Stimulated activated CD4-positive, alpha-beta T cell treated with anti-CD3 and anti-CD28 coated beads, Interleukin-1b, Interleukin-23, amount 100 ng/mL, for 1 hour (primary cell): ENCODE measurements at places on chromosomes 1 and 21.

DNA sequence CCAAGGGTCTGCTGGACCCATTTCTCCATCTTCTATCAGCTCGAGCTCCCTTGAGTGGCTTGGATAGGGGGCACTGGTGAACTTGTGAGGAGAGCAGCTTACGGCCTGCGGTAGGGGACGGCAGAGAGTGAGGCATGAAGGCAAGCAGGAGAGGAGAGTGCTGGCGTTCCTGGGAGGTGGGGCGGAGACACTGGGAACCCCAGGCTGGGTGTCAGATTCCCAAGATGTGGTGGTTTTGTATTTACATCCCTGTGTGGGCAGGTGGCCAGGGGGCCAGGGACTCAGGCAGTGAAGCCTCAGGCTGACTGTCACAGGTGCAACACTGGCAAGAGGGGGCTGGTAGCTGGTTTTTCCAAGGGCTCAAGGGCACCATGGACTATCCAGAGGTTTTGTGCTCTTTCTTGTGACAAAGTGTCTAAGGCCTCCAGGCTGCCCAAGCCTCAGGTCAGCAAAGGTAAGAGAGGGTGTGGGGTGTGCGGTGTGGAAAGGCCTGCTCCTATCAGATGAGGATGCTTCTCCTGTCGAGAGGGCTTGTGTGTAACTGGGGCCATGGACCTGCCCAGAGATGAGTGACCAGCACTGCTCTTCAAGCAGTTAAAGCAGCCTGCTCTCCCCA, 45.1 kb upstream of the ROR1 start:
- no peak for DNase-seq

GRCh38 chr1:38077523-38078147, 31.0 kb upstream of the POU3F1 start:
- DNase-seq, result no peak

DNA sequence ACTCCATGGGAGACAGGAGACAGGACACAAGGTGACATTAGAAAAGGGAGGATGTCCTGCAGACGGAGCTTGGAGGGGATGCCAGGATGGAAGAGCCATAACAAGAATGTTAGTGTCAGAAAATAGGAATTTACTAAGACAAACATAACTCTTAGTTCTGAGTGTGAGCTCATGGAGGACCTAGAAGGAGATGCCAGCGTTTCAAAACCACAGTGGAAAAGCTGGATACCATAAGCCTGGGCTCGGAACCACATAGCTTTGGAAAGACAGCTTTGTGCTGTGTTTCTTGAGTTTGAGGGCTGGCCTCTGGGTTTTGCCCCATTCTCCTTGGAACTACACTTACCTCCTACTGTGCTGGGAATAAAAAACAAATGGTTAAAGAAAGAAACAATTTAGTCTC, 128.4 kb downstream of the S1PR1 start:
- DNase-seq, result no peak

GRCh38 chr1:82485591-82486369, 685.0 kb downstream of the ADGRL2 start:
- DNase-seq, result no peak

DNA sequence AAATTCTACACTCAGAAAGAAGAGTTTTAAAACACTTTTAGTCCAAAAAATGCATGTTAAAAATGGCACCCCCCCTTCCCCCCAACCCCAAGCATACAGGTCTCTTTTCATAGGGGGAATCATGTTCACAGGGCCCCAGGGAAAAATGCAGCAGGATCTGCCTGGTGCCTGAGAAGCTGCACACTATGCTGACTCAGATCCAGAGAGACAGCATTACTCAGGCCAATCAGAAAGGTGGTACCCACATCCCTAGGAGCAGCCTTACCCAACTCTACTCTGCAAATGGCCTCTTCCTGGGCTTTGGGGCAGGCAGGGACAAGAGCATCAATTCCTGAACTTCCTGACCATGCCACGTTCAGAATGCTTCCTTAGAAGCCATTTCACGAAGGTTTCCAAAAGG, 119.0 kb downstream of the HIVEP3 start:
- no peak for DNase-seq

DNA sequence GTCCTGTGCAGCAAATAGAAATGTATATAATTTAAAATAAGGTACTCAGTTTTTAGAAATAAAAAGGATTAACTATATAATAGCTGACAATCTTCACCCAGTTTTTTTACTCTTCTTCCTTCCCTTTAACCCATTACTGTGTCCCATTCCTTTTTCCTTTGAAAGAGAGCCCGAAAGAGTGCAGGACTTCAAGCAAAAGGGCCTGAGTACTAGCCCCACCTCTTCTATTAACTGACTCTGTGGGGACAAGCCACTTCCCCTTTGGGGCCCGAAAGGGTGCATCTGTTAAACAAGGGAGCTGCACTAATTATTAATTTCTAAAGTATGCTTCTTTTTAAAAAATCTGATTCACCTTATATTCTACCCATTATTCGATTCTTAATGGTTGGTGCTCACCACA, 3.3 kb downstream of the USP24 start:
- no peak for DNase-seq

DNA sequence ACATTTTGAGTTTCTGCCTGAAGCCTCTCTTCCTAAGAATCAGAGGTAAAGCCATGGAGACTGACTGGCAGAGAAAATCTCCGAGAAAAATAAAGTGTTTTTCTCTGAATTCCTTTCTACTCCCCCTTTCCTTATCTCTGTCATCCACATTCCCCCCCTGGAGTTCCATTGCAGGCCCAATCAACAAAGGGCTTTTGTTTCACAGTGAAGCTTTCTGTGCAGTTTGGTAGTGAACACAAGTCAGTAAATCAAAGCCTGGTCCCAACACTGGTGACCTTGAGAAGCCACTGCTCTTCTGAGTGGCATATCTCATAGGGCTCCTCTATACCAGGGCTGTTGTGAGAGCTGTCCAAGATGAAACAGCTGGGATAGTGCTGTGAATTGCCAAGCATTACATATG, 228.4 kb downstream of the SEC16B start:
- no peak for DNase-seq

GRCh38 chr1:20212685-20213331, 26.5 kb upstream of the PLA2G2C start:
- DNase-seq, result no peak

DNA sequence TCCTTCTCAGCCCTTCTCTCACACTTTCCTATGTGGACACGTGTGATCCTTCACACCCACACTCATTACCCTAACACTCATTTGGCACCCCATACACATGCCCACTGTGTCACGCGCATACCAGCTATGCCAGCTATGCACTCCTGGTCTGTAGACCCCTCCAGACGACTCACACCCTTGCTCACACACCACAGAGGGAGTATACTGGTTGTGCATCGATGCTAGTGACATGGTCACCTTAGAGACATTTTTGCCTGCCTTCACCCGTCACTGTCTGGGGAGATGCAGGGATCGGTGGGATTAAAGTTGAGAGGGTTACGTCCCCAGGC, 8.3 kb upstream of the PPM1J start:
- no peak for DNase-seq

- DNase-seq, result no peak
Measured at GRCh38 chr1:232459087-232459486, 170.8 kb downstream of the SIPA1L2 start.

DNA sequence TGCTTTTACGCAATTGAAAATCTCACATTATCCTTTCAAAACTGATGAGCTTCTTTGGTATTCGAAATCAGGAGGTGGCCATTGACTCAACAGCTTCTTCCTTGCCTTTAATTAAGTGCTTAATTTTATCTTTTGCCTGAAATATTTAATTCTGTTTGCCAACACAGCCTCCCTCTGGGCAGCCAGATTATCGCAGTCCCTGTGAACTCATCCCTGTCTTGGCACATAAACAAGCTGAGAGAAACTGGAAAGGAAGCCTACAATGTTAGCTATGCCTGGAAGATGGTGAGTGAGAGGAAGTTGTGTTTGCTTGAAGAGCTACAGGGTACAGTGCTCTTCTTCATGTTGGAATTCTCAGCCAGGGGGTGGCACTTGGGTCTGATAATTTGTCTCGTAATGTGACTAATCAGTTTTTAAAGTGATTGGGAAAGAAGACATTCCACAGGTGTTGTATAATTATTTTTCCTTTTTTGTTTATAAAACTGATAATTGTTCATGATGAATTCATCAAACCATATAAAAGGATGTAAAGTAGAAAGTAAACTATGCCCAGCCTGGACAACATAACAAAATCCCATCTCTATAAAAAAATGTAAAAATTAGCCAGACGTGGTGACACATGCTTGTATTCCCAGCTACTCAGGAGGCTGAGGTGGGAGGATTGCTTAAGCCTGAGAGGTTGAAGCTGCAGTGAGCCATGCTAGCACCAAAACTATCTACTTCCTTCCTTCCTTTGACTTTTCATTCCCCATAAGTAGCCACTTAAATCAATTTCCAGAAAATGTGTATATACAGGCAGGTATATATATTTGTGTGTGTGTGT, 90.1 kb upstream of the RAVER2 start:
- no peak for DNase-seq

GRCh38 chr1:204308023-204308628, 51.6 kb downstream of the PLEKHA6 start:
- DNase-seq, result no peak

GRCh38 chr1:227846265-227846858, 30.9 kb downstream of the PRSS38 start:
- no peak for DNase-seq

- peak; percentile 30 for DNase-seq
Measured at GRCh38 chr1:89607156-89607555, 25.8 kb upstream of the LRRC8C start.

GRCh38 chr1:197663162-197663953, 111.9 kb downstream of the DENND1B start:
- no peak for DNase-seq

- DNase-seq, result no peak
Measured at GRCh38 chr1:53708687-53709086, 30.3 kb downstream of the GLIS1 start.

GRCh38 chr1:107831921-107832320, 133.1 kb downstream of the VAV3 start:
- DNase-seq, result no peak
